ENCODE measurements at places on chromosomes 2 and 18. TPM values are rescaled to one million over a fixed set of nuclear protein-coding genes. Genes with fewer than 3 reads are reported as not detected.

TUBB8B gene
- 6.7 TPM for polyA plus RNA-seq

C18orf32 gene
- polyA plus RNA-seq = 15.9 TPM

ALPI gene
- polyA plus RNA-seq = 0.03 TPM

MARCHF4 gene
- polyA plus RNA-seq = not detected

CABYR gene
- polyA plus RNA-seq = 0.88 TPM

UGT1A10 gene
- polyA plus RNA-seq = not detected

SCN2A gene
- 0.30 TPM for polyA plus RNA-seq

RUFY4 gene
- polyA plus RNA-seq = not detected

PLGLB1 gene
- 0.26 TPM for polyA plus RNA-seq

EMILIN1 gene
- 8.1 TPM for polyA plus RNA-seq

DNA sequence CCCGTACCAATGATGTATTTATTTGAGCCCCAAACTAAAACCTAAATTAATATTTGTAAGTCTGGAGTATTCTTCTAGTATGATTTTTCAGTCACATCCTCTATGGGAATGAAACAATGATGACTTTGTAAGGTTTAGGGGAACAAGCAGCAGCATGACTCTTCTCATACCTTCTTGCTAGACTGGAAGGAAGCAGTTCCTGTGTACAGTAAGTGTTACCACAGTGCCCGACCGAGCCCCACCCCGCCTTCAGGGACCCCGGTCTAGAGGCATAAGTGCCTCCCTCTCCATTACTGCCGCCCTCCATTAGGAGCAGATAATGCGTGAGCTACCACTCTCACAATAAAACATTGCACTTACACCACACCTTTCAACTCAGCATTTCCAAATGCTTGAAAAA, 599.3 kb downstream of the ARHGAP15 start:
- DNase-seq = no peak

- DNase-seq = no peak
Observed at GRCh38 chr2:241673189-241673663, 13.4 kb downstream of the DTYMK start.

DNA sequence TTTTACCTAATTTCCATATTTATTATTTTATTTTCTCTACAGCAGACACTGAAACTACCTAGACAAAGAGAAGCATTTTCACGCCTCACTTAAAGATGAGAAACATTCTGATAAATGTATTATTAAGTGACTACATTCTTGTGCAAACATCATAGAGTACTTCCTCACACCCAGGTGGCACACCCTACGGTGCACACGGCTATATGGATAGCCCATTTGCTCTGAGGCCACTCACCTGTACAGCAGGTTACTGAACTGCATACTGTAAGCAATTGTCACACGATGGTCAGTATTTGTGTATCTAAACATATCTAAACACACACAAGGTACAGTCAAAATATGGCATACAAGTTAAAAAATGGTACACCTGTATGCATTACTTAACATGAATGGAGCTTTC, 481.4 kb downstream of the CMPK2 start:
- DNase-seq = no peak

DNA sequence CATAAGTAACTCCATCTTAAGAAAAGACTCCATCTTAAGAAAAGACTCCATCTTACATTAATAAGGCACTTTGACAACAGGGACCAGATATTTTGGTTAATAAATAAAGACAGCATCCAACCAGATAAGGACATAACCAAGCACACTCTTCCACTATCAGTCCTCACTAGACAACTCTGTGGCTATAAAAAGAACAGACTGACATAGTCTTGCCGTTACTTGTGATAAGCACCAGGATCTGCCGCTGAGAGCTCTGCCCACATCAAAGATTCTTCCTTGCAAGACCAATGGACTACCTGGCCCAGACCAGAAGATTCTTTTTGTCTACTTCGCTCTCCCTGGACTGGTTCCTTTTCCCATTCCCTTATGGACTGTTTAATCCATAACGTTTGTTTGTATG, 667.4 kb downstream of the NYAP2 start:
- no peak for DNase-seq

DNA sequence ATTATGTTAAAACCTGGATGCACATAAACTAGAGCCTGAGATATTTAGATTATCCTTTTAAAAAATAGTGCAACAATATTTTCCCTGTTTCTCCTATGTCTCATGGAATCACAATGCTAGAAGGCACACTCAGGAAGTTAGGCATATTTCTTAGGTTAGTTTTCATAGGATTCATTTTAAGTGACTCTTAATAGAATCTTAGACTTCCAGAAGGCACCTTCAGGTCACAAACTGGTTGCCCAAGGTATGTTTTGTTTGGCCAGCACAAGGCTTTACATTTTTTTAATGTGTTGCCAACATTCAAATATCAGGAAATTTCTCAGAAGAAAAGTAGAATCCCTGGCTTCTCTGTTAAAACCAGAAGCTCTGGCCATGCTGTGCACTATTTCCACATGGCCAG, 129.3 kb downstream of the LNPK start:
- DNase-seq = no peak

DNA sequence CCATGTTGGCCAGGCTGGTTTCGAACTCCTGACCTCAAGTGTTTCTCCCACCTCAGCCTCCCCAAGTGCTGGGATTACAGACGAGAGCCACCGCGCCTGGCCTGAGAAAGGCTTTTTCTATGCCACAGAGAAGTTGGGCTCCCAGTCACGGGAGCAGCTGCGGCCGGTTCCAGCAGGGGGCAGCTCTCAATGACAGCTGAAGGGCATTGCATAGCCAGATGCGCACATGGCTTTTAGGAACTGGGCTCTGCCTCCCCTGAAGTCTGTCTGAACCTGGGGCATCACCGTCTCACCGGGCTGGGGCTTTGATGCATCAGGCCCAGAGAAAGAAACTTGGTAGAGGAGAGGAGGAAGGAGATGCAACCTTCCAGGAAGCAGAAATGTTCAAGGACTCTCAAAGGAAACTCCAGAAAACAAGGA, 84.2 kb upstream of the LAPTM4A start:
- DNase-seq = peak; percentile 74

DNA sequence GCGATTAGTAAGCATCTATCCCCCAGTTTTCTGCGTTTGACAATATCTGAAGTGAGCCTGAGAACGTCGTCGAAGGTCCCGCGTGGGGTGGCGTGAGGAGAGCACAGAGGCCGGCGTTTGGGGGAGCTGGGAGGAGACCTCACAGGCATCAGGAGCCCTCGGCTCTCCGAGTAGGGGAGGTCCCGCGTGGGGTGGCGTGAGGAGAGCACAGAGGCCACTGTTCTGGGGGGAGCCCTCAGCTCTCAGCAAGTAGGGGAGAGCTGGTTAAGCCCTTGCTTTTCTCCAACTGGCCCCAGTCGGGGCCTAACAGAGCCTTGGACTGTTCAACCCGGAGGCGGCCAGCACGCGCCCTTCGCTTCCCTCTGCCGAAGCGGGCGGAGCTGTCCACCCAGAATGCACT, 134.3 kb downstream of the NFATC1 start:
- no peak for DNase-seq

DNA sequence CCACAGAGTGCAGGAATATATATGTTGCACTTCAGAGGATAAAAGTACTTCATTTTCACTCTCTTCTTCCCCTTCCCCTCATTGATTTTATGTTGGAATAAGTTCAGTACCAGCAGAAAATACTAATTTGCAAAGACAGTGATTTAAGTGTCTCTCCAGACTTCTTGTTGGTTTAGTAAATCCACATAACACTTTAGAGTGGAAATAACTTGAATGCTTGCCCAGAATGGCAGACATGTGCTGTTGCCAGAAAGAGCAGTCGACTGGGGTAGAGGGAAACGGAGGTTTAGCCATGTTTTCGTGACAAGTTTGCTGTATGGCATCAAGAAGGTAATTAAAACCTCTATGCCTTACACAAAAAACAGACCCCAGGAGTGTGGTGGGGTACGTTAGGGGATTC, 246.0 kb upstream of the CXCR4 start:
- DNase-seq = no peak

DNA sequence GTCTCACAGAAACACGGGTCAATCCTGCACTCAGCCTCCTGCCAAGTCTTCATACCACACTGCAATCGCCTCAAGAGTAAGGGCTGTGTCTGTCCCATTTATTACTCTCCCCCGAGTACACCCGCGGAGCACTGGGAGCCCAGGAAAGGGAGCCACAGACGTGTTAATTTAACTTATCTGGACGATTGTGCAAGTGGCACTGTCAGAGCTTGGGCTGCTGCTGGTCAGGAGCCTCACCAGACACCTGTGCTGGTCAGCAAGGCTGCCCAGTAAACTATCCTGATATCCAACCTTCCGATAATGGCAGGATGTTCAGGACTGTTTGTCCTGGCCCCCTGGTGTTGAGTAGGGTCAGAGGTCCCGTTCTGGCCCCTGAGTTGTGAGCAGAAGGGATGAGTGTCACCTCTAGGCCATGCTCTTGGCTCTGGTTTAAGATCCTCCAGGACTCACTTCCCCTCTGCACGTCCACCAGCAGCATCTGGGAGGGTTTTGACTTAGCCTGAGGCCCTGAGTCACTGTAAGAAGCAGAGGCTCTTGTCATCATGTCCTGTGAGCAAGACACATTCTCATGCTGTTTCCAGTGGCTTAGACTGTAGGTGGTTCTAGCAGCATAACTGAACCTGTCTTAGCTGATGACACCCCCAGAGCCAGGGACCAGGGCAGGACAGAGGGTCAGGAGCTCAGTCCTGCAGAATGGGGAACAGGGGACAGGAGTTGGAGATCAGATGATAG, 82.5 kb upstream of the ARL4C start:
- no peak for DNase-seq

GRCh38 chr18:493986-494983, 6.2 kb downstream of the COLEC12 start:
- no peak for DNase-seq

DNA sequence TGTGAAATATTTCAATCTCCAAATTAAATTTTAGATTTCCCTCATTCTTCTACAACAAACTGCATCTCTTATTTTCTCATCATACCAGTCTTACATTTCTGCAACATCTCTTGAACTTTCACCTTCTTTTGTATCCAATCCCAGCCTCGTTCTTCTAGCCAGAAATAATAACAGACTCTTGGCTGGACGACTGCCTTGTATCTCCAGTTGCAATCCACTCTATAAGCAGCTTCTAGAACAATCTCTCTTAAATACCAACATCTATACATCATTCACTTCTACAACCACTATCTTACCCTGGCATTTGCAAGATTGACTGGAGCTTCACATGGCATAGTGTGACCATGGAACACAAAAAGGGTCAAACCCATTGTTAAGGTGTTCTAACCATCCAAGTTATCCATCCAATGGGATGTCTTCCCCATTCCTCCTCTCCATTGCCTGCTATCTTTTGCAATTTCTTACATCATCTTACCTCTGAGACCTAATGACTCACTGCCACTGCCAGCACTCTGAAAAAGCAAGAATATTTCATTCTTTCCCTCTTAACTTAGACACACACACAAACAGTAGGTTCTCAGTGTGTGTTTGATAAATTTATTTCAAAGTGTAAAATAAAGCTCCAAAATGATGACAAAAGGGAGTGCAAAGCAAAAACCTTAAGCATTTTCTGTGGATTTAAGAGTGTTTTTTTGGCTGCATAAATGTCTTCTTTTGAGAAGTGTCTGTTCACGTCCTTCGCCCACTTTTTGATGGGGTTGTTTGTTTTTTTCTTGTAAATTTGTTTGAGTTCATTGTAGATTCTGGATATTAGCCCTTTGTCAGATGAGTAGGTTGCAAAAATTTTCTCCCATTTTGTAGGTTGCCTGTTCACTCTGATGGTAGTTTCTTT, 145.6 kb downstream of the METTL4 start:
- DNase-seq = no peak

GRCh38 chr18:76979906-76980305, 152.7 kb downstream of the MBP start:
- no peak for DNase-seq

DNA sequence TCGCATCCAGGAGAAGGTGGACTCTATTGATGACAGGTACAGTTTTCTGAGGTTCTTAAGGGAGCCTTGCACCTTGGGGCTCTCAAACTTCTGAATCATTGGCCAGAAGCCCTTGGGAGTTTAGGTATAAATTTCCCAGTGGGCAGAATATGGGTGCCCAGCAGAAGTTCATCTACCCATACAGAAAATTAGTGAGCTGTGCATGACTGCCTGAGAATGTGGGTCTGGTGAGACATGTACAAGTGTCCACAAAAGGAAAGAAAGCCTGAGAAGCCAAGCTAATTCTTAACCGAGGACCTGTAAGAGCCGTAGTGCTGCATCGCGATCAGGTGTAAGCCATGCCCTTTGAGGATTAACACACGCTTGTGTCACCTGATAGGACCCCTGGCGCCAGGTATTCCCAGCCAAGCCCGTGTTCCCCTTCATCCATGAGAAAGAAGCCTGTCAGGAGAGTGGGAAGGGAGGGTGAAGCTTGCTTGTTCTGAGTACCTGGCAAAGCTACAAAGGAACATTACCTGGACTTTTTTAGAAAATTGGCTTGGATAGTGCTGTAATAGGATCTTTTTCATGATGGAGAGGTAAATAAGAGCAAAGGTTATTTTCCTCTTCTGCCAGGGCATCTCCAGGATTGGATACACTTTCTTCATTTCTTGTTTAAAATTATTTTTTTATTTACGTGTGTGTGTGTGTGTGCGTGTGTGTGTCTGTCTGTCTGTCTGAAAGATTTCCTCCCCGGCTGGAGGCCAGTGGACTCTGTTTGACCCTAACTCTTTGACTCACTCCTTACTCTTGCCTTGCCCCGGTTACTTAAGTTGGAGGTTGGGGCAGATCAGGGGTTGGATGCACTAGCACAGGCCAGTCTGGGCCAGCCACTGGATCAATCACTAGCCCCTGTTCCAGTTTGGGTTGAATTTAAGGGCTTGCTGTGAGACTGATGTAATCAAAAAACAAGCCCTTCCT, 90.4 kb upstream of the EML6 start:
- no peak for DNase-seq
